NK-92 treated with Interleukin-12 subunit alpha and Interleukin-12 subunit beta, amount 100 ng/mL, for 24 hours (cell line): ENCODE measurements at places on chromosomes 13 and 19.

DNA sequence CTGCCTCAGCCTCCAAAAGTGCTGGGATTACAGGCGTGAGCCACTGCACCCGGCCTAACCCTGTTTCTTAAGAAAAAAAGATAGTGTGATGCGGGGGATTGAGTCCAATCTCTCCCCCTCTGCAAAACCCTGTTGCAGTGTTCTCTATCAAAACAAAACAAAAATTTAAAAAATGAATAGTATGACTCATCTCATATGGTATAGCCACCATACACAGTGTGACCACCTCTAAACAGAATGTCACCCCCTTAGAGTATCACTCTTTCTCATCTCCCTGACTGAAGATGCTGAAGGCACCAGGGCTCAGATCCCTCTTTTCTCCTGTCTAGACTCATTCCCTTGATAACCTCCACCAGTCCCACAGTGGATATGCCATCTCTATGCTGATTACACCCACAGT lies 6.8 kb upstream of the ERF start:
- DNase-seq, result no peak

DNA sequence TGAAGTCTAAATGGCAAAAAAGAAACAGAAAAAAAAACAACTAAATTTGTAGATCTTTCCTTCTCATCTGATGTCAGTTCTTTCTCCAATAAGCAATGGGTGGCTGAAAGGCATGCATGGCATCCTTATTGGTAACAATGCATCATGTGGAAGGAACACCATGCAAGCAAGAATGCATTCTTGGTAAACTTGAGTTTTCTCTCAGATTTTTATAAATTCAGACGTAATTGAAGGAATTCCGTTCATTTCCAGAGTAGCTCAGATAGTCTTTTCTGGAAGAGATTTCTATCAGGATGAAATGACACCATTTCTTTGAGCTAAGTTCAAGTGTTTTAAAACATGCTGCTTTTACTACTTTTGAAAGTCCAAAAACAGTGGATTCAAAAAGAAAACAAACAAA lies 373.0 kb downstream of the COG6 start:
- DNase-seq, result no peak

GRCh38 chr13:74487091-74487722 lies 353.0 kb upstream of the KLF12 start:
- no peak for DNase-seq

DNA sequence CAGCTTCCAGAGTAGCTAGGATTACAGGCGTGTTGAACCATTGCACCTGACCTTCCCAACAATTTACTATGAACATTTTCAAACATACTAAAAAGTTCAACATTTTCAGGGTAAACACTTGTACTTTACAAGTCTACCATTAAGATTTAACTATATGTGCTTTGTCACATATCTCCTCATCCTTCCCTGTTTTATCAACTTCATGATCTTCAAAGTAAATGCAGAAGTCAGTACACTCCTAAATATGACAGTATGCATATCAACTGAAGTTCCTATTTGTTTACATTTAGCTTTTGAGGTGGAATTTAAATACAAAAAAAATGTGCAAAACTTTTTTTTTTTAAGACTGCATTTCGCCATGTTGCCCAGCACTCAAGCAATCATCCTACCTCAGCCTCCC lies 18.5 kb downstream of the LNX2 start:
- DNase-seq, result no peak

GRCh38 chr13:66344805-66345517 lies 885.2 kb downstream of the PCDH9 start:
- no peak for DNase-seq

GRCh38 chr19:7994928-7995809 lies 10.3 kb downstream of the ELAVL1 start:
- DNase-seq, result no peak

- DNase-seq, result no peak
Measured at GRCh38 chr19:15575406-15575805, 39.6 kb upstream of the CYP4F8 start.

DNA sequence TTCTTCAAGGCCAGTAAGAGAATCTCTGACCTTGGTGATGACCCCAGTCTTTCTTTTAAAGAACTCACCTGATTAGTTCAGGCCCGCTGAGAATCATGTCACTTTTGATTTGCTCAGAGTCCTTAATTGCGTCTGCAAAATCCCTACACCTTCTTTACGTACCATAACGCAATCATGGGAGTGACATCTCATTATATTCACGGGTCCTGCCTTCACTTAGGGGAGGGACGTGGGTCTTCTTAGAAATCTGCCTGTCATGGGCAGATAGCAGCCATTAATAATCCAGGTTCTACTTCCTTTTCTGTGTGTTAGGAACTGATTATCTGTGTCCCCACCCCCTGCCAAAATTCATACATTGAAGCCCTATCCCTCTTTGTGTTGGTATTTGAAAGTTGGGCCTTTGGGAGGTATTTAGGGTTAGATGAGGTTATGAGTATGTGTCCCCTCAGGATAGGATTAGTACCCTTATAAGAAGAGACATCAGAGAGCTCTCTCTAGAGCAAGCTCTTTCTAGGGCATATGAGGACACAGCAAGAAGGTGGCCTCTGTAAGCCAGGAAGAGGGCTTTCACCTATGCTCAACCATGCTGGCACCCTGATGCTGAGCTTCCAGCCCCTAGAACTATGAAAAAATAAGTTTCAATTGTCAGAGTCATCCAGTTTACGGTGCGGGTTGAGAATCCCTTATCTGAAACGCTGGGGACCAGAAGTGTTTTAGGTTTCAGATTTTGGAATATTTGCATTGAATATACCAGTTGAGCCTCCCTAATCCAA lies 9.9 kb downstream of the TPP2 start:
- no peak for DNase-seq

DNA sequence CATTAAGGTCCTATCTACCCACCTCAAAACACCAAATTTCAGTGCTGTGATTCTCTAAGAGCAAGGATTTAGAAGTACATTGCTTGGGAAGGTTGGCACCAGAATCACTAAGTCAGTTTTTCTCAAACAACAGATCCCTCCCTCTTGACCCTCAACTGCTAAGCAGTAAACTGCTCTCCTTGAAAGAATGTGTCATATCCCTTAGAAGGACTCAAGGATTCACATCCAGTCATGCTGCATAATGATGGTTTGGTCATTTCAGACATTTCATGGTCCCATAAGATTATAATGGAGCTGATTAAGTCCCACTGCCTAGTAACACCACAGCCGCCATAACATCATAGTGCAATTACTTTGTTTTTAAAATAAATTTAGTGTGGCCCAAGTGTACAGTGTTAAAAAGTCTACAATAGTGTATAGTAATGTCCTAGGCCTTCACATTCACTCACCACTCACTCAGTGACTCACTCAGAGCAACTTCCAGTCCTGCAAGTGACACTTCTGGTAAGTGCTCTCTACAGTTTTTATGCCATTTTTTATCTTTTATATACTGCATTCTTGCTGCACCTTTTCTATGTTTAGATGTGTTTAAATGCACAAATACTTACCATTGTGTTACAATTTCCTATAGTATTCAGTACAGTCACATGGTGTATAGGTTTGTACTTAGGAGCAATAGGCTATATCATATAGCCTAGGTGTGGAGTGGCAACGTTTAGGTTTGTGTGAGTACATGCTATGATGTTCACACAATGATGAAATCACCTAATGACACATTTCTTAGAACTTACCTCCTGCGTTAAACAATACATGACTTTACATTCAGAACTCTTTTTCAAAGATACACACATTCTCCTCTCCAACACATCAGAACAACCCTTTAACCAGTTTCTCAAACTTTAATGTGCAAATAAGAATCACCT lies 15.7 kb upstream of the CCDC169 start:
- no peak for DNase-seq

DNA sequence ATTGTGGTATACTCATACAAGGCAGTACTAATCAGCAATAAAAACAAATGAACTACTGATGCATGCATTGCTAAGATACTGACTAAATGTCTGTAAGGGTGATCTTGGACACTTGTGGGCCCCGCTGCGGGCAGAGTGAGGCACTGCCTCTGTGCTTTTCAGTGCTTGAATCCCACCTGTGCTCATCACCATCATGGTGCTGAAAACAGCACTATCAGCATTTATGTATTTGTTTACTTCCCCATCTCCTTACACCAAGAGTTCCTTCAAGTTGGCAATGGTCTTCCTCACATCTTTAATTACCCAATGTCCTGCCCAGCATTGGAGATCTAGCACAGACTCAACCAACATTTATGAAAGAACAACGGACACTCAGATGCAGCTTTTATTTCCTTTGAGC lies 193.7 kb upstream of the RFC3 start:
- DNase-seq, result no peak

DNA sequence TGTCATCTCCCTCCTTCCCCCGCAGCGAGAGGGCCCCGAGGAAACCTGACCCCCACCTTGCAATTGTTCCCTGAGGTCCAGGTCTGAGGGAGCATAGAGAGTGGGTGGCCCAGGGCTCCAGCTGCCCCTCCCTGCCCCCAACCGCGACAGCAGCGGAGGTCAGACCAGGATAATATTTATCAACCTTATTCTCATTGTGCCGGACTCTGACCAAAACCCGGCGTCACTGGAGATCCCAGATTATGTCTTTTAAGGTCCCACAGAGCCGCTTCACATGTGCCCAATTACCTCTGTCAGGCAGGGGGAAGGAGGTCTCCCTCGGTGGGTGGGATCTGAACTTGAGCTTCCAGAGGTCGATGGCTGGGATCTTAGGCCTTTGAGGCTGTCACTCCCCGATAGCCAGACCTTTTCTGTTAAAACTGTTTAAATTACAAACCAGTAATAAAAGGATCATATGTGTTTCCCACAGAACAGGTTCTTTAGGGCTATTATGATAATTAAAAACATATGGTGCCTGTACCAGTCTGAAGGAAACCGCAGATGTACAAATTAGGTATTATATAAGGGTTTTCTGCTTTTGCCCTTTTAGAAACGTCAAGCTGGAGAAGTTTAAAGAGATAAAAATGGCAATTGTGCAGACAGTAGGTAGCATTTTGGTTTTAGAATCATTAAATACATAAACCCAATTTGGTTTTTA lies 195.5 kb downstream of the ZNF536 start:
- DNase-seq, result no peak

GRCh38 chr13:29162638-29163235 lies 342.6 kb downstream of the MTUS2 start:
- DNase-seq, result no peak

- DNase-seq, result no peak
Measured at GRCh38 chr19:5131031-5131505, 162.2 kb downstream of the KDM4B start.

DNA sequence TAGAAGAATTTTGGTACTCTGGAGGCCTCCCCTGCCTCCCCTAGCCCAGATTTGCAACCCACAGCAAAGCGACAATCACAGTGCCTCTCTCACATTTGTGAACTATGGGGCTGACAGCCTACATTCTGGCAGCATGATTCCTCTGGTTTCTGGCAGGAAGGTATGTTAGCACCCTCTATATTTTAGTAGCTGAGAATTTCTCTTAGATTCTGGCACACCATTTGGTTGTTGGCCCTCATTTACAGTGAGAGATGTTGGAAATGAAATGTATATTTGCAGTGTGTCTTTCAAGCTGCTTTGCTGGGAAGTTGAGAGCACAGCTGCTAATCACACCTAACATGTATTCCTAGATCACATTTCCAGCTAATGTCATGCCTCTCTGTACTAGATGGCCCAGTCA lies 735.0 kb downstream of the FGF9 start:
- no peak for DNase-seq

- no peak for DNase-seq
Measured at GRCh38 chr19:14337510-14337909, 43.7 kb upstream of the ADGRE5 start.

DNA sequence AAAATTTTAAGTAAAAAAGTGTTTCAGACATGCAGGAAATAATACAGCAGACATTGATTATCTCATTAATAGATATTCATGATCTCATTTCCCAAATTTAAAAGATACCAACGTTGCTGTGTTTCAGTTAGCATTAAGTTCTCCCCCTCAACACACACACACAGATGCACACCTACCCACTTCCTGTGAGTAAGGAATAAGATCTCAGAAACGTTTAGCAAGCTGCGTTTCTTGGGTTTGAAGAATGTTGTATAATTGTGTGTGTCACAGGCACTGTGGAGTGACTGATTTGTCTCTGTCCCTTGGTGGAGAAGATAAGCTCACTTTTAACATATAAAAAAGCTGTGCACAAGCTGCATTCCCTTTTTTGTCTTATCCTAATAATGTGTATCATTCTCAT lies 196.8 kb downstream of the PDS5B start:
- no peak for DNase-seq

DNA sequence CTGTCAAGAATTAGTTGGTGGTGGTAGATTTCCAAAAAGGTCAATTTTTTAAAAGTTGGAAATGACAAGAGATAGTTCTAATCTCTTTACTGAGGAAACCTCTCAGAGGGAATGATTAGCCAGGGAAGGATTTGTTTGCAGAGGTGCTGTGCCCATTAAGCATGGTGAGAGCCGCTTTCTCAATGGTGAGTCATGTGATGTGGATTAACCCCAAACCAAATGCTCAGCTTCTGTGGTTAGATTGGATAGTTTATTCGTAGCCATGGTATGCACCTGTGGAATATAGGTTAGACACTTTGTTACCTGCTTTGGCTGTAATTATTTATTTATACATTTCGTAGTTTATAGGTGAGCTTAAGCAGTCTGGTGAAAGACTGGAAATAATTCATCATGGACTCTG lies 7.1 kb downstream of the HNRNPM start:
- no peak for DNase-seq

DNA sequence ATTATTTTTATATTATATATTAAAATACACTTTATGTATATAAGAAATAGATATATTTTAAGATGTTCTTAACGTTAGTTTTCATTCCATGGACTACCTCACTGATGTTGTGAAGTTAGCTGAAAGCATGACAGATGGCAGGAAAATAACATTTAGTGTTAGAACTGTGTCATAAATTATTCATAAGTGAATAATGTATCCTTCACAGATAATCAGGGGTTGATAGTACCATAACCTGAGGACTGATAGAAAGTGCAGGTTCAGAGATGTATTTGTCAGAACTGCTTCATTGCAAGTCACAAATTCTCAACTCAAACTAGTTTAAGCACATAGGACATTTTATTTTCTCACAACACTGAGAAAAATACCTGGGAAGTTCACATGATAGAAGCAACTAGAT lies 14.6 kb upstream of the DIAPH3 start:
- DNase-seq, result no peak

DNA sequence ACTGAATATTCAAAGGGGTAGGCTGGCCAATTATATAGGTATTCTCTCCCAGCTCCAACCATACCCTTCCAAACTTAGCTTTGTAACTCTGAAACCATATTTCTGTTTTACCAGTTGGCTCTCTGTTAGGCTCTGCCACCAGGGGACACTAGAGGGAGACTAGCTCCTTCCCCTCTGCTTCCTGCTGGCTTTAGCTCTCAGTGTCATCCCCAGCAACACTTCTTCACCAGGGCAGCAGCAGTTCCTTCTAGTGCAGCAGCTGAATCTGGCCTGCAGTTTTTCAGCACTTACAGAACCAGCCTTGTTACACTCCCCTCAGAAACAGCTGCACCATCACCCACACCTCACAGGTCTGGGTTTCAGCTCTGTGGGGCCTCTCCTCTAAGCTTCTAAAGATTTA lies 51.0 kb upstream of the DOCK9 start:
- no peak for DNase-seq

- DNase-seq, result no peak
Measured at GRCh38 chr19:49490287-49491029, 3.0 kb downstream of the RPL13A start.
